ENCODE measurements at places on chromosomes 4 and X.
A peak's percentile ranks its signal among the peaks of the same experiment; 100 is the strongest.

GRCh38 chr4:38162240-38162784, 202.1 kb downstream of the PTTG2 start:
- H3K4me1 ChIP-seq: peaks cover 71% of the 10 kb centered on the region
- H3K27ac ChIP-seq: no peak overlapping the region
- DNase-seq: no peak

DNA sequence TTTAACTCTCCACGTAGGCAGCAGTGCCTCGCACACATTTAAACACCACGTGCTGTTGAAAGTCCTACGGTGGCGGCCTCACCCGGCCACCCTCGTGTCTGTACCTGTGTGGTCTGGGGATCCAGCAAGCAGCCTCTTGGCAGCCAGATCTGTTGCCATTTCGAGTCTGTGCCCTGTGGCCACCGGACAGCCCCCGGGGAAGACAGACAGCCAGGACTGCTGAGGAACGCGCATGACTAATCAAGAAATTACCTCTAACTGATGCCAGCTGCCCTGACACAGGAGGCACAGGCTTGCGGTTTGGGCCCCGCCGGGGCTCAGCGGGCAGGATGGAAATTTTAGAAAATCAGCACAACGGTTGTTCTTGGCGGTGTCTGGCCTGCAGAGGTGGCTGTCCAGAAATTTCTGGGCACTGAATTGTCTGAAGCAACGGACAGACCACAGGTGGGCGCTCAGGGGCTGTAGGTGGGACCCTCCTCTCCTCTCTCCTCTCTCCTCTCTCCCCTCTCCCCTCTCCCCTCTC, 15.6 kb upstream of the ASMTL start:
- peak overlapping the region; percentile 96 for H3K27ac ChIP-seq
- H3K4me1 ChIP-seq: peaks cover 93% of the 10 kb centered on the region
- no peaks in the 10 kb centered on the region for H3K27me3 ChIP-seq
- H3K4me3 ChIP-seq: peak overlapping the region; percentile 57
- DNase-seq: peak; percentile 78

DNA sequence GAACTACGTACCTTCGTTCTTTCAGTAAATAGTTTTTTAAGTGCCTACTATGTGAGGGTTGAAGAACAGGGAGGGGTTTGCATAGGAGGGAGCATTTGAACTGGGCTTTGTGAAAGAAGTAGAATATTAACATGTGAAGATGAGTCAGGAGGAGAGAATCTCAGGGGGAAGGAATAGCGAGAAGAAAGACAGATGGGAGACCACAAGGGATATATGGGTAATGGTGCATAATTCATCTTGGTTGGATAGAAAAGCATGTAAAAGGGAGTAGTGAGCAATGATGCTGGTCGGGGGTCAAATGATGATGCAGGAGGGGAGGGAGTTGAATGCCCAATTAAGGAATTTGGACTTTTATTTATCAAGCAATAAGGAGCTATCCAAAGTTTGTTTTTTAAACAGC, 52.7 kb downstream of the TMEM164 start:
- H3K27ac ChIP-seq: no peak overlapping the region
- no peak for DNase-seq

- no peaks in the 10 kb centered on the region for H3K36me3 ChIP-seq
- peak overlapping the region; percentile 7 for H3K27ac ChIP-seq
- peaks cover 39% of the 10 kb centered on the region for H3K27me3 ChIP-seq
- peaks cover 2% of the 10 kb centered on the region for H3K4me1 ChIP-seq
- DNase-seq: peak; percentile 57
Observed at GRCh38 chr4:8192748-8193738, 6.0 kb upstream of the SH3TC1 start.

DNA sequence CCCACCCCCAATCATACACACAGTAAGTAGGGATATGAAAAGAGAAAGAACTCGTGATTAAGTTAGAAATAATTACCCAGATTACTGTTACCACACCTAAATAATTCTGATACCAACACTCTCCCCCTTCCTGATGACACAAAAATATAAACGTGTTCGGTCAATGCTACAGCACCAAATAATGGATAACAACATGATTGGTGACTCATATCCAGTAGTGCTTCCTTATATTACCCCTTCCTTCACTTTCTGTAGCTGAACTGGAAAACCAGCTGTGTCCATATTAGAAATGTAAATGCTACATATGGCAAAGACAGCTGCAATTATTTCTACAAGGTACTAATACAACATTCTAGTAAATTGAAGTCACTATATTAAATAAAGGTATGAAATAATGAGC, 20.8 kb downstream of the EIF4E start:
- H3K4me3 ChIP-seq: no peak overlapping the region
- peaks cover 19% of the 10 kb centered on the region for H3K36me3 ChIP-seq
- no peak for DNase-seq

- peaks cover 2% of the 10 kb centered on the region for H3K4me1 ChIP-seq
- DNase-seq: no peak
- no peaks in the 10 kb centered on the region for H3K36me3 ChIP-seq
Observed at GRCh38 chr4:71303850-71304249, 35.0 kb upstream of the SLC4A4 start.

- H3K4me1 ChIP-seq: peaks cover 52% of the 10 kb centered on the region
- peak; percentile 52 for DNase-seq
- H3K27me3 ChIP-seq: peaks cover 86% of the 10 kb centered on the region
- peak overlapping the region; percentile 42 for H3K27ac ChIP-seq
Observed at GRCh38 chrX:40008791-40009461, 88.8 kb downstream of the BCOR start.

GRCh38 chr4:88106205-88106604, 52.2 kb downstream of the ABCG2 start:
- H3K4me3 ChIP-seq: no peak overlapping the region
- H3K27me3 ChIP-seq: peaks cover 4% of the 10 kb centered on the region

DNA sequence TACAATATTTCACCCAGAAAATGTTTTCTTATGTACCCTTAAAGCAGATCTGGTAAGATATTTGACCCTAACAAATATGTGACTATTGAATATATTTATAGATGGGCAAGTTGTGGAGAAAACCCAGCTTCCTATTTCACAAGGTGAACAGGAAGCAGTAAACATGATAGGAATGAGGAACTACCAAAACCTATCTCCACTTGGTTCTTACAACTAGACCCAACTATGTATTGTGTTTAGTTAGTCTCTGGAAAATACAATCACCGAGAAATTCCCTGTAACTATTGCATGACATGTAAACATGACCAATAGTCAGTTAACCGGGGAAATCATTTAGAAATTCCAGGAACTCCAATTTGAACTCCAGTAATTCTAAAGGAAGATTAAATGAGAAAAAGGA, 8.4 kb upstream of the RXFP1 start:
- H3K27ac ChIP-seq: no peak overlapping the region
- DNase-seq: no peak

GRCh38 chr4:7004331-7004730, 38.8 kb upstream of the TADA2B start:
- H3K27ac ChIP-seq: no peak overlapping the region
- no peak overlapping the region for H3K4me3 ChIP-seq
- H3K36me3 ChIP-seq: peaks cover 67% of the 10 kb centered on the region
- H3K4me1 ChIP-seq: peaks cover 40% of the 10 kb centered on the region
- no peak for DNase-seq
- H3K27me3 ChIP-seq: no peaks in the 10 kb centered on the region

- H3K4me1 ChIP-seq: peaks cover 19% of the 10 kb centered on the region
- H3K27ac ChIP-seq: peak overlapping the region; percentile 39
- peaks cover 8% of the 10 kb centered on the region for H3K27me3 ChIP-seq
- no peaks in the 10 kb centered on the region for H3K36me3 ChIP-seq
- peak; percentile 39 for DNase-seq
Observed at GRCh38 chr4:143358923-143359643, 22.4 kb downstream of the GAB1 start.

- no peak overlapping the region for H3K4me3 ChIP-seq
- H3K36me3 ChIP-seq: no peaks in the 10 kb centered on the region
- DNase-seq: no peak
Observed at GRCh38 chr4:98166025-98166730, 22.9 kb upstream of the STPG2 start.

DNA sequence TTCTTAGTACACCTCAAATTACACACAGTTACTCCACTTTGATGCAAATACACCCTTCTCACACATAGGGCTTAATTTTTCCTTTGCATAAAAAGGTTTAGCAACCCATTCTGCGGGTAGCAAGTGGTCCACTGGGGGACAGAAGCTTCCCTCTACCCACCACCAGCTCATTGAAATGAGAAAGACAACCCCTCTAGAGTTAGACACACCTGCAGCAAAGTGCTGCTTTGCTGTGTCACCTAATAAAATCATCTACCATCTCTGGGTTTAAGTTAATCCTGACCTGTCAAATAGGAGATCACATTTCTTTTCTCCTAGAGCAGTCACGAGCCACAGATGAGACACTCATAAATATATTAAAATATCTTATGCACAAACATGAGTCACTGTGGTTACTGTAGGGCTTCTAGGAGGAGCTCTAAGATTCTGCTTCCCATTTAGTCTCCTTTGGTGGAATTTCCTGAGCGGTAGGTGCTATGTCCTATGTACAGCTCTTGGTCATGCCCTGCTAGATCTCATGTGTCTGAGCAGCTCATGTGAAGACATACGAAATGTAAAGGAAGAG, 11.9 kb downstream of the BMX start:
- H3K4me1 ChIP-seq: no peaks in the 10 kb centered on the region
- no peak overlapping the region for H3K4me3 ChIP-seq
- peaks cover 4% of the 10 kb centered on the region for H3K27me3 ChIP-seq
- DNase-seq: no peak
- no peaks in the 10 kb centered on the region for H3K36me3 ChIP-seq

DNA sequence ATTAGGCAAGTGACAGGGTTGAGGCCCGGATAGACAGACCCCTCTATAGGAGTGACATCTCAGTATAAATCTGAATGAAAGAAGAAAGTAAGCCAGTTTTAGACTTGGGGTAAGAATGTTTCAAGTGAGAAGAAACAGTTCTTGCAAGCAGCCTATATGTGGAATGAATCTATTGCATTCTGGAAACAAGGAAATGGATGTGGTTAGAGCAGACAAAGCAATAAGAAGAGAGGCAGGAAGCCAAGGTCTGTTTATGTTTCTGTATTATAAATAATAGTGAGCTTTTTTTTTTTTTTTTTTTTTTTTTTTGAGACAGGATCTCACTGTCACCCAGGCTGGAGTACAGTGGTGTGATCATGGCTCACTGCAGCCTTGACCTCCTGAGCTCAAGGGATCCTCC, 255.8 kb downstream of the UNC5C start:
- no peak overlapping the region for H3K4me3 ChIP-seq
- H3K4me1 ChIP-seq: peaks cover 41% of the 10 kb centered on the region
- no peaks in the 10 kb centered on the region for H3K27me3 ChIP-seq
- H3K36me3 ChIP-seq: no peaks in the 10 kb centered on the region

DNA sequence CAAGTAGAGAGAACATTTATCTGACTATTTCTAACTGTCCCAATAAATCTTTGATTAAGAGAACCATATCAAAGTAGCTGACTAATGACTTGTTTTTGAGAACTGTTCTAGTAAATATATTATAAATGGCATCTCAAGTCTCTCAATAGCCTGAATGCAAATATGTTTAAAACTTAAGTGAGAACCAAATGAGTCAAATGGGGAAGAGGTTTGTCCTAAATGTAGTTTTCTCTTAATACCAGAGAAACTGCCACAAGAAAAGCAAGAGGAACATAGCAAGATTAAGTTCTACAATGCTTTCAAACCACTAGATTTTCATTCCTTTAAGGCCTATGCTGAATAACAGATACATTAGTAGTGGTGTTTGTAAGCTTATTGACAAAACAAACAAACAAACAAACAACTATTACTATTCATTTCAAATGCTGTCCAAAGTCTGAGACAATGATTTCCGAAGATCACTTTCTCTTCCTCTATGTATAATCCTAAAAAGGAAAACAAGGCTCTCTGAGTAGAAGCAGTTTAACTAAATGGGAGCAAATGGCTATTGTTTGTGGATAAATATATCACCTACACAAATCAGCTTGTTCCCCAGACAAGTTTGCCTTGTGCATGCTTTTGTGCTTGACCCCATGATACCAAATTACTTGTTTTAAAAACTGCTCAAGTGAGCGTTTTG, 408.4 kb upstream of the EMCN start:
- H3K4me1 ChIP-seq: no peaks in the 10 kb centered on the region
- no peak for DNase-seq
- H3K27ac ChIP-seq: no peak overlapping the region
- H3K36me3 ChIP-seq: no peaks in the 10 kb centered on the region
